Activated CD8-positive, alpha-beta T cell treated with anti-CD3 and anti-CD28 coated beads, Interleukin-2, amount 10 ng/mL, durations not matched to agents 7 days and 5 days (primary cell): ENCODE measurements at places on chromosomes 5 and 9.

DNA sequence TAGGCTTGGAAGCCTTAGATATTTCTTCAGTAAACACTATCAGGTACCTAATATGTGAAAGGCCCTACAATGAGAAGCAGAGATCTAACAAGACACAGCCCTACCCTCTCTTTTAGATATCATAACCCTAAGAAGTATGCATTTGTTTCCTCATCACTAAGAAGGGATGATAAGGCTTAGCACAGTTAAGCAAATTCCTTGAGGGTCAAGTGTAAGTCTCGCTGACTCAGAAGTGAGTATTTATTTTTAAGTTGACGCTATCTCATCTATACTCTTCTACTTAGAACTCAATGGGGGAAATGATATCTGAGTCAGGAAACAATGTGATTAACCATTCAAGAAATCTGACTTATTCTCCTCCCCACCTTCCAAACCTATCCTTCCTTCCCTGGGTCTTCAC lies 149.7 kb downstream of the ESM1 start:
- DNase-seq, result no peak

- DNase-seq, result no peak
Measured at GRCh38 chr5:135269931-135270421, 129.1 kb downstream of the MACROH2A1 start.

DNA sequence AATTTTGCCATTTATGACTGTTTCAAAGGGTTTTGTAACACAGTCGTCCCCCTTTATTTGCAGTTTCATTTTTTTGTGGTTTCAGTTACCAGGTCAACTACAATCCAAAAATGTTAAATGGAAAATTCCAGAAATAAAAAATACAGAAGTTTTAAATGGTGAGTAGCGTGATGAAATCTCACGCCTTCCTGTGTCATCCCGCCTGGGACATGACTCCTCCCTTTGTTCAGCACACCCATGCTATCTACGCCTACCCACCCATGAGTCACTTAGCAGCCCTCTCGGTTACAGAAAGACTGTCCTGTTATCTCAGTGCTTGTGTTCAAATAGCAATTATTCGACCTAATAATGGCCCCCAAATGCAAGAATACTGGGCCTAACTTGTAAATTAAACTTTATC lies 765.3 kb upstream of the ADAMTS16 start:
- DNase-seq, result no peak

- DNase-seq, result peak; percentile 89
Measured at GRCh38 chr9:5886114-5886939, 4.4 kb upstream of the MLANA start.

DNA sequence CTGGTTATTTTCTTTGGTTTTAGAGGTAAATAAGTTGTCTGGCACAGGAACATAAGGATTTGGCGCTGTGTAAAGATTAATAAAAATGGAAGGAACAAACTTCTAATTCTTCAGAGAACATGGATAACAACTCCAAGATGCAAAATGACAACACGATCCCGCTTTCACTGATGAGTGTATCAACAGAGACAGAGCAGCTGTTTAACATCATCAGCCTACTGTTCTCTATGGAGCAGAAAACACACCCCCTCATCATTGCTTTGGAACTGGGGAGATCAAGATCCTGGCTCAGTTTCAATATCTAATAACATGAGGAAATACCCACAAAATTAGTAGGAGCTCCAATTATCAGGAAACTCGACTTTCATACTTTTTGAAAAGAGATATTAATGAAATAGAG lies 8.3 kb upstream of the GAS1 start:
- no peak for DNase-seq

DNA sequence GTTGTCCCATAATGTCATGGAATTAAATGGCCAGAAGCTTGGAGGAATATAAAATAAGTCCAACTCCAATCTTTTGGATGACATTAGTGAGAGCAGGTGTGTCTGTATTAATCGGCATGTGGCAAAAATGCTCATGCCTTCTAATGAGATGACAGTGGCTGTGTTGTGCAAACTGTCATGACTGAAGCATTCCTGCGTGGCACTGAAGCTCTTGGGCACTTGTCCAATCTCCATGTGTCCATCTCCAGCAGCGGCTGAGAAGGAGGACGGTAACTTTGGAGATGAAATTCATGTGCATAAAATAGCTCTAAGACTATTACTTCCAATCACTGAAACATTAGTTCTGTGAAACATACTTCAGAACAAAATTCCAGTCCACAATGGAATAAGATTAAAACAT lies 697.5 kb upstream of the GRAMD2B start:
- no peak for DNase-seq

DNA sequence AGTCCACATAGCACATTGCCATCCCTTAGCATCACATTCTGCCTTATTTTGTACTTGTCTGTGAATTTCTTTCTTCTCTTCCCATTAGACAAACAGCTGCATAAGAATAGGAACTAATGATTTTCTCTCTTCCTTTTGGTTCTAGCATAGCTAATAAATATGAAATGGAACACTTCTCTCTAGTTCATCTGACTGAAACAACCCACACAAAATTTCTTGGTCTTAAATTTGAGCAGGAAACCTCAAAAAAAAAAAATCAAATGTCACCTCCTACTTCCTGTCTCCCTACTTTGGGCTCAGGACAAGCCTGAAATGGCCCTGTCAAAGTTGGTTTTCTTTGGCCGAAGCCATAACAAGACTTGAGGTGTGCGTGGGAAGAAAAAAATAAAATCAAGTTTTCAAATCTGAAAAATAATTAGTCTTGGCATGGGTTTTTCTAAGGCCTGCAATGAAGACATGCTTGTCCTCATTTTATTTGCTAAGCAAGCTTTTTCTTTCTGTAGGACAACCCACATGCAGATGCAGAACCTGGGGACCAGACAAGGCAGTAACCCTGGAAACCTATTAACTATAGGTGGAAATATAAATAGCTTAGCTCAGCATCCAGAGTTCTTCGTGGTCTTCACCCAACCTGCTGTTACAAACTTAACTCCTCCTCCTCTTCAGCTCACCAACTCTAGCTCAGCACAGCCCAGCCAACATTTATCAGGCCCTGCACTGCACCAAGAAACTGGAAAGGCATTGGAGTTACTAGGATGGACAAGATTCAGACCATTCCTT lies 523.5 kb upstream of the KLF4 start:
- no peak for DNase-seq

DNA sequence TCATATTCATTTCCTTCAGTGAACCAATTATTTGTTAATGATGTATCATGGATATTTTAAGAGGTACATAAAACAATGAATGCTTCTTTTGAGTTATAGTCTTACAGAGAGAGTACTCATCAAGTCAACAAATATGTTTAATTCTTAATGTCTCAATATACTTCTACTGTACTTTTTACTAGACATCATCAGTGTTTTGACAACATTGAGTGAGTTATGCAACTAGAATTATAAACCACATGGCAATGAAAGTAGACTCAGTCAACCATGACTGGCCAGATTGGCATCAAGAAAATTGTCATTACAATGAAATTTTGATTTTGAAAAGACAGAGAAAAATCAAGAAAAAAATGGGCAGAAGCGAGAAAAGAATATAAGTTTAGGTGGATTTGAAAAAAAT lies 1248.1 kb upstream of the CDH18 start:
- DNase-seq, result no peak

- DNase-seq, result no peak
Measured at GRCh38 chr9:73024601-73025034, 71.8 kb upstream of the ALDH1A1 start.

GRCh38 chr9:110048403-110048975 lies 159.5 kb downstream of the C9orf152 start:
- peak; percentile 84 for DNase-seq

DNA sequence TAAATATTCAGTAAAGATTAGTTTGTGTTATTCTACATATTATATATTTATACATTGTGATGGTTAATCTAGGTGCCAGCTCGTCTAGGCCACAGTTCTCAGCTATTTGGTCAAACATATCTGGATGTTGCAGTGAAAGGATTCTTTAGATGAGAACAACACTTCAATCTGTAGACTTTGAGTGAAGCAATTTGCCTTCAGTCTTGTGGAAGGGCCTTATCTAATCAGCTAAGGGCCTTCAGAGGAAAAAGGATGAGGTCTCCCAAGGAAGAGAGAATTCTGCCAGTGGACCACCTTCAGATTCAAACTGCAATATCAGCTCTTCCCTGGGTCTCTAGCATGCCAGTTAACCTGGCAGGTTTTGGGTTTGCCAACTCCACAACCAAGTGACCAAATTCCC lies 112.0 kb downstream of the SH3TC2 start:
- DNase-seq, result no peak

DNA sequence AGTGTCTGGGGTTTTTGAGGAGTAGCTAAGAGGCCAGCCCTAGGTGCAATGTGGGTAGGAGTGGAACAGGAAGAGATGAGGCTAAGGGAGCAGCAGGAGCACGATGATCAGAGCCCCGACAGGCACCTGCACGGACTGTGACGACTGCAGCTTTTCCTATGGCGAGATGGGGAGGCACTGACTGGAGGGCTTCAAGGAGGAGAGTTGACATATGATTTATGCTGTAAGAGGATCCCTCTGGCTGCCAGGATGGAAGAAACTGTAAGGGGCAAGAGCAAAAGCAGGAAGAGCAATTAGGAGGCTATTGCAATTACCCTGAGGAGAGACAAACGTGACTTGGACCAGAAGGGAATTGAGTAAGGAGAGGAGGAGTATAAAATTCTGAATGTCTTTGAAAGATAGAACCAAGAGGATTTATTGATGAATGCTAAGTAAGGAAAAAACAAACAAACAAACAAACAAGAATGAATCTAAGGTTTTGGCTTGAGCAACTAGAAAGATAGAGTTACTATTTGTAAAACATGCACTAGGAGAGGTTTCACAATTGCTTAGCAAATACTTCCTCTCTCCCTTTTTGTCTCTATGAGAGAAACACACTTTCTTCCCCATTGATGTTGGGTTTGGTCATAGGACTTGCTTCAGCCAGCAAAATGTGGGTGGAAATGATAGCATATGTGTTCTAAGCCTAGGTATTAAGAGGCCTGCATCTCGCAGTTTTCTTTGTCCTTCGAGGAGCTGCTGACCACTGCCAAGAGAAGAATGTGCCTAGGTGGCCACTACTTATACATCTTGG lies 32.9 kb downstream of the TRPC7 start:
- DNase-seq, result no peak

DNA sequence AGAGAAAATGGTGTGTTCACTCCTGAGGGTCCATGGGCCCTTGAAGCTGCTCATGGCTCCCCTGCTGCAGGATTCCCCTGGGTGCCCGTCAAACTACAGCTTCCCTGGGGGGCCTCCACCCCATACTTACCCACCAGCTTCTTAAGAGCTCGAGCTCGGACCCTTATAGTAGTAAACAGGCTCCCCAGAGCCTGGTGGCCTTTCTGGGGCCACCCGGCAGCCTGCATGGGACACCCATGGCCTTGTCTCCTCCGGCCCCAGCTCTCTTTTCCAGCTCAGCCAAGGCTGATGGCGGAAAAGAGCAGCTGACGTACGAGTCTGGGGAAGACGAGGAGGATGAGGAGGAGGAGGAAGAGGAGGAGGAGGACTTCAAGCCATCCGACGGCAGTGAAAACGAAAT lies 4.2 kb upstream of the CEL start:
- DNase-seq, result no peak

DNA sequence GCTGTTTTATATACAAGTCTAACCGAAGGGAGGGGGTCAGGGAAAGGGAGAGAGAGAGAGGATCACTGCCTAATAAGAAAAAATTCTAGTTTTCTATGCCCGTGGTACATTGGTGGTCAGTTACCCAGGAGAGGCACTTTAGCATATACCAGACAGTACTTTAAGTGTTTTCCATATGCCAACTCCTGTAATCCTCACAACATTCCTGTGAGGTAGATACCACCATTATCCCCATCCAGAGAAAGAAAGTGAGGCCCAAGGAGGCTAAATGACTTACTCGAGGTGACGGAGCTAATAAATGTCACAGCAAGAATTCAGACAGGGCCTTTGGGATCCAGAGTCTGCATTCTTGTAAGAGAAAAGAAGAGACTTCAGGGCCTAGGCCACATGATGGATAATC lies 161.8 kb downstream of the NTRK2 start:
- DNase-seq, result no peak

GRCh38 chr5:127313847-127314473 lies 23.4 kb downstream of the MEGF10 start:
- DNase-seq, result peak; percentile 71

DNA sequence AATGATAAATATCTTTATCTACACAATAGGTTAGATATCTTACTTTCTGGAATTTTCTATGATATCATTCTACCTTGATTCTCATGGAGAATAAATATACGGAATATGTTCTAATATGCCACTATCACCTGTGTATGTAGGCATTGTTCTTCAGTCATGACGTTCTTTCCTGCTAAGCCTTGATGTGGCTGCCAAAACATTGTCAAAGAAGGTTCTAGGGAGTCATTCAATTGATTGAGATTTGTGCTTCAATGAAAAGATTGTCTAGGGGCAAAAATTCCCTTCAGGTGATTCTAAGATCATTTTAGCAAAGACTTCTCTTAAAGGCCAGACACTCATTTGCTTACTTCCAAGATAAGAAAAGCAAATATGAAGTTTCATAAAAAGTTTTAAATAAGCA lies 118.1 kb downstream of the MAT2B start:
- DNase-seq, result no peak

GRCh38 chr9:14812806-14813205 lies 90.3 kb upstream of the CER1 start:
- no peak for DNase-seq

DNA sequence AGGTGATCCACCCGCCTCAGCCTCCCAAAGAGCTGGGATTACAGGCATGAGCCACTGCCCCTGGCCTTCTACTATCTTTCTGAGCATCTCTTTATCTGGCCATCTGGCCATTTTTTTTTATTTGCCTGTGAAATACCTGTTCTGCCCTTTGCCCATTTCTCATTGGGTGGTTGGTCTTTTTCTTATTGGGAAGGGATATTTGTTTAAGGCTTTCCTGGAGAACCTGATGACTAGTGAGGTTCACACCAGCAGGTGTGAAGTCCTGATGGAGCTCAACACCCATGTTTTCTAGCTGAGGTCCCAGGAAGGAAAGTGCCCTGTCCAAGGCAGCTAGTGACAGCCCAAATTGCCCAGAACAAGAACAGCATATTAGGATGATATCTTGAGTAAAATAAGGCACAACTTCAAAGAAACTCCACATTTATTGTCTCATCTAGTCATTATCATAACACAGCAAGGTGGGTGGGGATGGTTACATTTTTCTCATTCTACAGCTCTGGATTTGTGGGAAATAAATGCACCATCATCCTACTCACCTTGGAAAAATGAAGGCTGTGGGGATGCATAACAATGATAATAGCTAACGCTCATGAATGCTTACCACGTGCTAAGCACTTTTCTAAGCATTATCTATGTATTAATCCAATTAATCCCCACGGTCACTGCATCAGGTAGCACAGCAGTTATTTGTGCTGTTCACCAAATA lies 20.3 kb downstream of the SLC36A3 start:
- no peak for DNase-seq

DNA sequence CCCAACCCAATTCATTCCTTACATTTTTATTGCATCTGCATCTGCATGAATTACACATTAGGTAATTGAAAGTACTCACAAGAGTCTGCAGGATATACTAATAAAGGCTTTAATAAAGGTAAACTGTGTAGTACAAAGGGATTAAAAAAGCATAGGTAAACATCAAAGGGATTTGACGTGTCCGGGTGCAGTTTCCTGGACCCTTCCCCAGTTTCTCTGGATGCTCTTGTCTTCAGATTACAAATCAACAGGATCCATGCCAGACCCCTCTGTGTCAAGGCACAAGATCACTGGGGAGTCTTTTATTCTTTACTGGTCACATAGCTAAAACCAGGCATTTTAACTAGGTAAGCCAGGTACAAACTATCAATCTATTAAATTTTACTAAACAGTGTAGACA lies 177.2 kb upstream of the TYRP1 start:
- DNase-seq, result no peak
